Germinal center (tissue), 1 donor: ENCODE measurements at places on chromosomes 7 and 10.

- no peak for DNase-seq
These were observed 9.0 kb upstream of the CUZD1 start for GRCh38 chr10:122854648-122855047.

DNA sequence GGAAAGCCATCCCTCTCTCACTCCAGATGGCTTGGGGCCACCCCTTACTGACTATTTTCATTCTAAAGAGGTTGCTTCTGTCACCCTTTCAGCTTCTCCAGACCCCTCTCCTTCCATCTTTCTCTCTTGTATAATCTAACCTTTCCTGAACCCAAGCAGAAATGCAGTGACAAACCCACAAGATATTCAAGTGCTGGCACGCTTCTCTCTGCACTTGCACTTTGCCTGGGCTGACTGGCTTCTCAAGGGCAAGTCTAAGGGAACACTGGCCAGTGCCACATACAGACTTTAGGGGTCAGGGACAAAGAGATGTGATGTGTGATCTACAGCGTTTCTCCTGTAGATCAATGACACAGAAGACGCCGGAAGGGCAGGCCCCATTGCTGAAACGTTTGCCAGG is 150.4 kb upstream of the LANCL2 start:
- no peak for DNase-seq

DNA sequence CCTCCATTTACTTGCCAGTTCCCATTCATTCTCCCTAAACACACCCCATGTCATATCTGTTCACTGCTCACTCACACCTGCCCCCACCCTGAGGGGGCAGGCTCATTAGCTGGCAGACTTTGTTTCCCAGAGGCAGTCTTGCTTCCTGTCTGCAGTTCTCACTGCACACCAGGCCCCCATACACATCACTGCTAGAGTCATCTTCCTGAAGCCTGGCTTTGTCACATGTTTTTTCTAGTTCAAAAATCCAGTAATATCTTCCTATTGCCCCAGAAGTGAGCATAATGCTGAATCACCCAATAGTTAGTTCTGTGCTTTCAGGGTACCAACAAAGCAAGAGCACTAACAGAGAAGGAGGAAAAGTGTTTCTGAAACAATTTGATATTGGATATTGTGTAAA is 1.9 kb downstream of the LRRC72 start:
- DNase-seq = no peak

DNA sequence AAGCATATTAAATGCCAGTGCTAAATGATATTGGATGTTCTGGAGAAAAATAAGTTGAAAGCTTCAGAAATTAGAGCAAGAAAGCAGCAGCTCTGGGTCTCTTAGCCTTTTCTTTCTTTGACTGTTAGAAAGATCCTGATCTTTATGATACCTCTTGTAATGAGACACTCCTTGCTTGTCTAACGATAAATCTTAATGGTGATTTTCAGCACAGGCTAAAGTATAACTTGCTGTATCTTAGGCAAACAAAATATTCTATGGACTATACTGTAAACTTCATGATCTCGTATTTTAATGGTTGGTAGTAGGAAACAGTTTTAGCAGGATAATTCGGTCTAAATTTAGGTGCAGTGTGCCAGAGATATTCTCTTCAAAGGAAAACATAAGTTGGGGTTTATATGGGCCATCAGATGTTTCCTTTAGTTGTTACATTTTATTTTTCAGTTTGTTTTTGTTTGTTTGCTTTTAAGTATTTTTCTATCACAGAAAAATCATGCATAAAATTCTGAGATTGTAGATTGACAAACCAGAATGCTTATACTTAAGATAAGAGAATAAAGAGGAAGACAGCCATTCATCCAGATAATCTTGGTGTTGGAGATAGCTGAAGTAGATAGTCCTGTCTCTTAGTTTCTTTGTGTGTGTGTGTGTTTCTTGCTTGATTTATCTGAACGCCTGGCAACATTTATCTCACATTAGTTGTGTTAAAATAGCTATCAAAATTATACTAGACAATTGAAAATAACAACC is 4.7 kb downstream of the CASD1 start:
- DNase-seq = no peak

- no peak for DNase-seq
These were observed 131.8 kb downstream of the HECW1 start for GRCh38 chr7:43244232-43244631.

DNA sequence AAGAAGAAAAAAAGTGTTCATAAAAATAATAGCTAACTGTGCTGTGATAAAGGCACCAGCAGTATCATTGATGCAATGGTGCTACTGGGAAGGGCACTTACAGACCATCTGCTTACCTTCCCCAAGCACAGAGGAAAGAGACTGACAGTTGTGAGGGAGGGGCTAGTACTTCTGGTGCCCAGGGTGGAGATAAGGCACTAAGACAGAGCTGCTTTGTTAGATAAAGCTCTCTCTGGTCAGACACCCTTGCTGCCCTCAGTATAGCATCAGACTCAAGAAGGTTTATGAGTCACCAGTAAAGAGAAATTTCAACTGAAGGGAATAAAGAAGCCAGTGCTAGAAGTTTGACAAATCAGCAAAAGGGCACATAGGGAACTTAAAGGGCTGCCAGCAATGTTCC is 325.6 kb downstream of the HPSE2 start:
- no peak for DNase-seq
